ENCODE measurements at places on chromosomes 11 and 22.
A peak's percentile ranks its signal among the peaks of the same experiment; 100 is the strongest.

- H3K27me3 ChIP-seq: no peaks in the 10 kb centered on the region
- no peak for DNase-seq
- no peaks in the 10 kb centered on the region for H3K4me1 ChIP-seq
- H3K4me3 ChIP-seq: no peak overlapping the region
These were observed 37.6 kb upstream of the SLC5A1 start for GRCh38 chr22:32005453-32005852.

DNA sequence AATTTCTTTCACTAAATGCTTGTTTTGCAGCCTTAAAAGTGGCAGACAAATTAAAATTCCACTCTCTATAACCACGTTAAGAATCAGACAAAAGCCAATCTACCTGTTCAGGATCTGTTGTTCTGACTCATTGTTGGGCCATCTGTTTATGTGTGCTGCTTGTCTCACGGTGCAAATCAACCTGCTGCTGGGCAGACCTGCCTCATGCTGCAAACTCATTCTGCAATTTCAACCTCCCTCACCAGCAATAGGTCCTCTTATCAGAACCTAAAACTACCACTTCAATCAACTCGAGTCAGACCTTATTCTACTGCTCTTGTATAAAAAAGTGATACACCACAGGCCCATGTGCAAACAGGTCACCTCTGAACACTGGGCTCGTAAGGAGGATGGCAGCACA, 75.1 kb downstream of the LARGE2 start:
- no peak overlapping the region for H3K4me3 ChIP-seq
- no peaks in the 10 kb centered on the region for H3K27me3 ChIP-seq
- peaks cover 31% of the 10 kb centered on the region for H3K4me1 ChIP-seq

GRCh38 chr11:119178166-119178680, 7.1 kb upstream of the NHERF4 start:
- H3K27ac ChIP-seq: no peak overlapping the region
- DNase-seq: no peak
- H3K4me1 ChIP-seq: no peaks in the 10 kb centered on the region
- H3K4me3 ChIP-seq: no peak overlapping the region

DNA sequence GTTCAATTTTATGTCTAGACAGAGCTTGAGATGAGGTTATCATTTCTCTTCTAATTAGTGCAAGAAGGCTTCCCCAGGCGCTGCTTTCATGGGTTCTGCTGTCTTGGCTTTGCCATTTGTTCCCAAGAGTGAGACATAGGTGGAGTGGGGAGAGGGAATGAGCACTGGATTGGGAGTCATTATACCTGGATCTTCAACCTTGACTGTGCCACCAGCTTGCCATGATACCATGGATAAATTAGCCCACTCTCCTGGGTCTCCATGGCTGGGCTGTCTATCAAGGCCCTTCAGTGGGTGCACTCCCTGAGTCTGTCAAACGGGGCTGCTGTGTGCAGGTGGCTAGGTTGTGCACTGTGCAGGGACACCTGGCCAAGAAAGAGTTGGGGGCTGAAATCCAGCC, 15.6 kb upstream of the NECTIN1 start:
- no peak overlapping the region for H3K27ac ChIP-seq
- no peak overlapping the region for H3K4me3 ChIP-seq
- DNase-seq: no peak

DNA sequence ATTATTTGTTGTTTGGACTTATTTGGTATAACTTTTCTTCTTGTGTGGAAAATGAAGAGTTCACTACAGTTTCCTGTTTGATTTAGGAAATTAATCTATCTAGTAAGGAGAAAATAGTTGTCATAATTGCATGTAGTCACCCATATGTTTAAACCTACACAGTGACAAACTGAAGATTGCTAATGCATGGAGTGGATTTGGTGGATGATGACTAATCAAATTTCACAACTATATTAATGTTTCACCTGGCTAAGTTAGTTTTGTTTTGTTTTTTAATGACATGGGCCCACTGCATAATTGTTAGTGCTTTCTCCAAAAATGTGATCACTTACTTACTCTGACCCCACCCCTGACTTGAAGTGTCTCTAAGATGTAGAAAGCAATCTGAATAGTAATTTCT, 170.6 kb downstream of the DYNC2H1 start:
- H3K36me3 ChIP-seq: no peaks in the 10 kb centered on the region
- H3K27ac ChIP-seq: no peak overlapping the region
- H3K27me3 ChIP-seq: no peaks in the 10 kb centered on the region
- DNase-seq: no peak

DNA sequence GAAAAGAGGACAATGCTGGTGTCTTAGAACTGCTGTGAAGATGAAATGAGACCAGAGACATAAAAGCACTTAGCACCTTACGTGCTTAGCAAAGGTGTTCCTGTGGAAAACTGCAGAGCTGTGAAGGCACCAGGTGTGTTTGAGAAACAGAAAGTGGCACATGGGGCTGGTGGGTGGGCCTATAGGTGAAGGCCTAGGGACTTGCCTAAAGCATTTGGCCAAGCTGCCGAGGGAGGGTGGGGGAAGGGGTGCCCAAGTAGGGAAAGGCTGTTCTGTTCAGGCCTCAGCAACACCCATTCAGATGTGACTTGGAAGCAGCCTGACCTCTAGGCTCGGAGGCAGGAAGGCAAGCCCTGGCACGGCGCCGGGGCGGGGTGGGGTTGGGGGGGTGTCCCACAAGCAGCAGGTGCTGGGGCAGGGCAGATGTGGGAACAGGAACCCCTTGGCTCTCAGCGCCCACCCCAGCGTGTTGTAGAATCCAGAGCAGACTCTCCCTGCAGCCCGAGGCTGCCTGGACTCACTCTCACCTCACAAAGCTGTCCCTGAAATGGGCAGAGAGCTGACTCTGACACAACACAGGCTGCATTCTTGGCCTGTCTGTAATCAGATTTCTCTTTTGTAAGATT, 366.7 kb upstream of the NARS2 start:
- H3K4me1 ChIP-seq: no peaks in the 10 kb centered on the region
- H3K4me3 ChIP-seq: no peak overlapping the region
- no peaks in the 10 kb centered on the region for H3K27me3 ChIP-seq
- no peak overlapping the region for H3K27ac ChIP-seq

DNA sequence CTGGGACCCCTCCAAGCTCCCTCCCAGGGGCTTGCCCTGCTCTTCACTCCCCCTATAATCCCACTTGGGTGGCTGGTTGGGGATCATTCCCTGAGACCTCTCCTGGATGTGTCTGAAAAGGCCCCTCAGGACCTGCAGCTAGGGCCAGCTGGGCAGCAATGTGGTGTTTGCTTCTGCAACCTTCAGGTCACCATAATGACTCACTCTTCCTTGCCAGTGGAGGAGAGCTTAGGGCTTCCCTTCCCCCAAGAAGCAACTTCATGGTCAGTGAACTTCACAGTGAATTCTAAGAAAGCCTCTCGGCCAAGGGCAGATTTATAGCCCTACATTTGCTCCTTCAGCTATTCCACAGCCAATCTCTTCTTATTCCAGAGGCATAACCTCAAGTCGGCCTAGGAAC, 45.1 kb upstream of the TSPAN18 start:
- H3K36me3 ChIP-seq: no peaks in the 10 kb centered on the region
- H3K4me1 ChIP-seq: no peaks in the 10 kb centered on the region
- DNase-seq: no peak
- H3K27ac ChIP-seq: no peak overlapping the region
- no peak overlapping the region for H3K4me3 ChIP-seq

GRCh38 chr11:128412847-128413791, 174.2 kb downstream of the ETS1 start:
- no peaks in the 10 kb centered on the region for H3K27me3 ChIP-seq
- no peak overlapping the region for H3K4me3 ChIP-seq
- no peak for DNase-seq
- no peaks in the 10 kb centered on the region for H3K36me3 ChIP-seq

- no peaks in the 10 kb centered on the region for H3K27me3 ChIP-seq
- H3K4me3 ChIP-seq: peak overlapping the region; percentile 44
- no peaks in the 10 kb centered on the region for H3K36me3 ChIP-seq
These were observed 2.2 kb upstream of the SIGIRR start for GRCh38 chr11:416757-417621.
